ENCODE measurements at places on chromosomes 3 and 15.

- DNase-seq: no peak
Measured at GRCh38 chr3:23202921-23203707, at the start of gene UBE2E2. TSS of gene UBE2E2 (plus strand) at chr3:23203327.

DNA sequence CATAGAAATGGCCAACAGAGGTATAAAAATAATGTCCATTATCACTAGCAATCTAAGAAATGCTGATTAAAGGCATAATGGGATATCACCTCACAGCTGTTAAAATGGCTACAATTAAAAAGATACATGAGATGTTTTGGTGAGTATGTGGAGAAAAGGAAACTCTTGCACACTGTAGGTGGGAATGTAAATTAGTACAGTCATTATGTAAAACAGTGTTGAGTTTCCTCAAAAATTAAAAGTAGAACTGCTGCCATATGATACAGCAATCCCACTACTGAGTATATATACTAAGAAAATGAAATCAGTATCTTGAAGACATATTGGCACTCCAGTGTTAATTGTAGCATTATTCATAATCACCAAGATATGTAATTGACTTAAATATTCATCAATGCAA lies 982.2 kb upstream of the EPHA6 start:
- no peak for DNase-seq

- DNase-seq: no peak
Measured at GRCh38 chr15:97386940-97387339, 573.6 kb upstream of the ARRDC4 start.

DNA sequence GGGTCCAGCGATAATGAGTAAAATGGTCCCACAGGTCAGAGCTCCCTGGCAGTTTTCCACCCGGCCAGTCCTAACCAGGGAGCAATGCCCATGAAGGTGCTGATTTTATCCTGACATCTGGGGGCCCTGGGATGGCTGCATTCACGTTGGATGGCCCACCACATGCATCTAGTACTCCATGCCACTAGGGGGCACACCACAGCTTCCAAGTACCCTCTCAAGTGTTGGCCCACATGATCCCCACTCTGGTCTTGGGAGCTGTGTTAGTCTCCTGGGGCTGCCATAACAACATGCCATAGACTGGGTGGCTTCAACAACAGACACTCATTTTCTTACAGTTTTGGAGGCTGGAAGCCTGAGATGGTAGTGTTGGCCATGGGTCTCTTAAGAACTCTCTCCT lies 225.5 kb downstream of the SLCO3A1 start:
- no peak for DNase-seq

DNA sequence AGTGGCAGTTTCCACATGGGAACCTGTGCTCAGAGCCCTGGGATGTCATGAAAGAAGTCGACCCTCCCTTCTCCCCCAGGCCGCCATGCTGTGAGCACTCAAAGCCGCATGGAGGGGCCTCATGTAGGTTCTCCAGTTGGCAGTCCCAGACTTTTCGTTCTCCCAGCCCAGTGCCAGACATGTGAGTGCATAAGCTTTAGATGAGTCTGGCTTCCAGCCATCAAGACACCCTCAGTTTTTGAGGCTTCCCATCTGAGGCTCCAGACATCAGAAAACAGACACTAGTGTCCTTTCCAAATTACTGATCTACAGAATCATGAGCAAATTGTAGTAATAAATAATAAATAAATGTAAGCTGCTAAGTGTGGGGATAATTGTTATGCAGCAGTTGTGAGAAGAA lies 136.5 kb upstream of the AGBL1 start:
- no peak for DNase-seq

DNA sequence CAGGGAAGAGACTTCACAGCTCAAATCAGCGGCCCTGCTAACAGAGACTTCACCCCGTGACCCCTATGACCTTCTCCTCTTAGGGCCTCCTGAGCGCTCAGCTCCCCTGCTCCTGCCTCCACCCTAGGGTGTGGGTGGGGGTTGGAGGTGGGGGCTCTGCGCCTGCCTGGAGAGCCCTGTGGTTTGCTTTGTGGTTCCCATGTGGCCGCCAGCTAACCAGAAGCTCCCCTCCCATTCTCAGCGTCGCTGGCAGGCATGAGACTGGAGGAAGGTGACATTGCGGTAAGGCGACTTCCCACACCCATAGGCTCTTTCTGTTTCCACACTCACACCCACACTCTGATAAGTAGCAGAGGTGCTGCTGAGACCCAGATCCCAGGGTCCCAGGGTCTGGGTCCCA lies 27.6 kb downstream of the XYLB start:
- no peak for DNase-seq

DNA sequence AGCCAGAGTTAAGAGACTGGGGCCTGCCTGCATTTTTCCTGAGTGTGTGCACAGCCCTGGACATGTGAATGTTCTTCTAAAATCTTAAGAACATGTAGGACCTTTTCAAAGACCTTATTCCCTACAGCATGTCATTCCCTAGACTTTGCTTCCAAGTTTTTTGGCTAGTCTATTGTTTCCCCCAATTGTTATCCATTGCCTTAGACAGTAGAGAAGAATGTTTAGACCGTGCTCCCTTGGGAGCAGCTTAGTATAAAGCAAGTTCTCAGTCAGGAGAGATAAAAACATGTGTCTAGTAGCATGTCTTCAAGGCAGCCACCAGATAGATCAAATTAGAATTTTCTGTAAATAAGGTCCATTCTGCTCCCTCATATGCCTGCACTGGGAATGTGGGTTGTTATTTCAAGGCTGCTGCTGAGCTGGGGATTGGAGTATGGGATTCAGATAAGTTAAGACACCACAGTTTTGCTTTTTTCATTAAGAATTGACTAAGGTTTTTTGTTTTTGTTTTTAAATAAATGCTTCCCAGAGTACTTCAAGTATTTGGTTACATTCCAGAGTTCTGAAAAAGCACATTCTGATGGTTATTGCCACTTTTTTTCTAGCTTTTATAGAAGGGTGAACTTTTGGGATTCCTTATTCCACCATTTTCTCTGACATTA lies 246.7 kb downstream of the RORA start:
- DNase-seq: no peak

- no peak for DNase-seq
Measured at GRCh38 chr3:194135806-194136518, at the start of gene HES1. TSS of gene HES1 (plus strand) at chr3:194136148. CDS start at chr3:194136381, 233 bp downstream.

GRCh38 chr15:45585069-45585791 lies 1.9 kb upstream of the BLOC1S6 start:
- no peak for DNase-seq

DNA sequence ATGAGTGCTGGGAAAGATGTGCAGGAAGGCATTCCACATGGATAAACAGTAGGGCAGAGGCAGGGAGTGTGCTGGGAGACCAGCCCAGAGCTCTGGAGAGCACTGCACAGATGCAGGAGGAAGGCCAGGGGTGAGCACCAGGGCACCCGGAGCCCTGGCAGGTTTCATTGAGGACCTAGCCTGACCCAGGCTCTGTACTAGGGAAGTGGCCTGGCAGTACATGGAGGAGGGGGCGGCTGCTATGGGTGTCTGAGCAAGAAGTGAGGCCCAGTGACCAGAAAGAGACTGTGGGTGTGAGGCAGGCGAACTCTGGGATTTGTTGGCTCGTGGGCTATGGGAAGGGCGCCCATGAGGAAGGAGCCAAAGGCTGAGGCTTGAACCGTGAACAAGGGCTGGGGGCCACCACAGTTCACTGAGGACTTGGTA lies 139.1 kb downstream of the DNAJB8 start:
- DNase-seq: no peak

GRCh38 chr15:58474741-58475323 lies 43.0 kb downstream of the LIPC start:
- DNase-seq: no peak

GRCh38 chr3:182609575-182610156 lies 183.6 kb upstream of the ATP11B start:
- DNase-seq: no peak

DNA sequence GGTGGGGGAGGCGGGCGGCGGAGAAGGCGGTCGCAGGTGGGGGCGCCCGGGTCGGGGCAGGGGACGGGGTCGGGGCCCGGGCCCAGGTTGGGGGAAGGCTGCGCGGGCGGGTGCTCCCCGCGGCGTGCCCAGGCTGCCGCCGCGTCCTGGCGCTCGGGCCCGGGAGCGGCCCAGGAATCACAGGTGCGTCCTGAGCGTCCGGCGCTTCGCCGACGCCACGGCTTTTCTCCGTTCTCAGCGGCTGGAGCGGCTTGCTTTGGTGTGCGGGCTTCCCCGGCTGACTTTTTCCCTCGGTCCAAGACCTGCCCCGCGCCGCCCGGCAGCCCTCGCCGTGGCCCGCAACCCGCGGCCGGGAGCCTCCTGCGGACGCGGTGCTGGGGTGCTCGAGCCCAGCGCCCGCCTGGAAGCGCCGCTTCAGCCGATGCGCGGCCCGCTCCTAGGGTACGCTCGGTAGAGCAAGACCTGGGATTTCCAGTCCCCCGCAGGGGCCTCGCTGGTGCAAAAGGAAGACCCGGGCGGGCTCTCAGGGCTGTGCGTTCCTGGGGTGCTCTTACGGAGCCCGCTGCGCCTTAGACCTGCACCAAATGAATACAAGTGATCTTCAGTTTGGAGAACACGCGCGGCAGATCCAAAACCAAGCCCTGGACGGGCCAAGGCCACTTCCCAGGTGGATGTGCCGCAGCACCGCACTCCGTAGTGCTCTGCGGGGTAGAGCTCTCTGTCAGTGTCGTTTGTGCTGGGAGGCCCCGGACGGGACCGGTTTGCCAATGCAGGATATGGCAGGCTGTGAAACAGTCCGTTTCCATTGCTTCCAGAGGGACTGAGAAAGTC lies 639 bp downstream of the NIPA1 start:
- no peak for DNase-seq

- no peak for DNase-seq
Measured at GRCh38 chr15:64460724-64461720, 644 bp downstream of the ZNF609 start.

Data from stimulated activated CD8-positive, alpha-beta memory T cell treated with anti-CD3 and anti-CD28 coated beads, Interleukin-2, amount 100 ng/mL, for 1 hour (primary cell).